Fibroblast of skin of scalp (primary cell): ENCODE measurements at places on chromosomes 2 and 18.

DNA sequence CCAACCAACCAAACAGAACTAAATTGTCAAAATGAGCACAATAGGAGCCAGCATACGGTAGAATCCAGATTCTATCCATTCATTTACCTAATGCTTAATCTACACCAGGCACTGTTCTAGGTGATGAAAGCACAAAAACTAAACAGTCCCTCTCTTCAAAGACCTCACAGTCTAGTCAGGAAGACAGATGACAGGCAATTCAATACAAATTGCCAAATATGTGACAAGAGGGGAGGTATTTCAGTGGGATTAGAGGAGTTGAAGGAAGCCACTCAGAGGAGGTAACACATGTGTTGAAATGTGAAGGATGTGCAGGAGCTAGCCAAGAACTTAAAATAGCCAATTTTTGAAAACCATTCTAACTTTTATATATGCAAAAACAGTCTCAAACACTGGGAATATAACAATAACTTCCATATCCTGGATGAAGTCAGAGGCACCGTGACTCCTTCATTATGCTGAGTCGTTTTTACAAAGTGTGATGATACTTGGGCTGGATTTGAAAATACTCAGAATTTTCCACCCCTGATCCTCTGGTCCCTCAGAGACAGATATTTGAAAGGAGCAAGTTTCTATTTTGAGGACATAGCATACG, 204.9 kb downstream of the PID1 start:
- DNase-seq = no peak

DNA sequence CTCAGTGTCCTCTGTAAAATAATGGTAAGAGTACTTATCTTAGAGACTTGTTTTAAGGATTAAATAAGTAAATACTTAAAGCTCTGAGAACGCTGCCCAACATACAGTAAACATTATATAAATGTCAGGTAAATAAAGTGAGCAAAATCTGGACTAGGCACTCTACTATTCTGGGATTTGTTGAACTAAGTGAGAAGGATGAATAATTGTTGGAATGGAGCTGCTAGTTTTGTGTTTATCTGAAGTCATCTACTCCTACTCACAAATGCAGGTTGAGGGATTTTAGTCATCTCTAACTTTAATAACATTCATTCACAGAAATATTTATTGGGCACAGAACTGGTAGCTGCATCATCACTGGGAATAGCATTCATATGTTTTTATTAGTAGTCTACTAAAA, 103.4 kb downstream of the MEIS1 start:
- no peak for DNase-seq

DNA sequence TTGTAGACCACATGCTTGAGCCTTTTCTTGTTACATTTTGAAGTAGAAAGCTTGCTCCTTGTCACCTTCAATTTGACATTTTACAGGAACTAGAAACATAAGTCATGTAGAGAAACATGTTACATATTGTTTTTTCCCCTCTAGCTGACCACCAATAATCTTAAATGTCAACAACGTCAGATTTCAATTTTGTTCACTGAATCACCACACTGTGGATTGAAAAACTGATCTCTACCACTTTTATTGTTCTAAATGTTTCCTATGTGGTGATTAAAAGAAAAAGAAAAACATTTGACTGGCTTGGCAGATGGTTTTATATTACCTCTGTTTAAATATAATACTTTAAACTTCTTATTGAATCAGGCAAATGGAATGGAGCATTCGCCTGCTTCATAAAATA, 87.7 kb downstream of the DSEL start:
- DNase-seq = peak; percentile 70

DNA sequence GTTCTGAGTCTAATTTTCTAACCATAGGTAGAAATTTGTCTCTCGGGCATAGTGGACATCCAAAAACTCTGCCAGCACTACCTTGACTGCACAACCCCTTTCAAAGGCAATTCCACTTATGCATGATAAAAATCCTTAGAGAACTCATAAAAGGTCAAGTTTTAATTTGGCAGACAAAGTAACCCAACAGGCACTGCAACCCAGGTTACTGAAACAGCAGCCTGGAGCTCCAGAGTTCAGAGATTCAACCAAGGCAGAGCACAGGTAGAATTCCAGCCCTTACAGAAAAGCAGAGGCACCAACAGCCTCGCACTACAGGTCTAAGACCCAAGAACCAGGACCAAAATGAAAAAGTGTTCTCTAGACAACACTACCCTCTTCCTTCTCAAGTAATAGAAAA, 1.8 kb downstream of the DTNB start:
- no peak for DNase-seq

DNA sequence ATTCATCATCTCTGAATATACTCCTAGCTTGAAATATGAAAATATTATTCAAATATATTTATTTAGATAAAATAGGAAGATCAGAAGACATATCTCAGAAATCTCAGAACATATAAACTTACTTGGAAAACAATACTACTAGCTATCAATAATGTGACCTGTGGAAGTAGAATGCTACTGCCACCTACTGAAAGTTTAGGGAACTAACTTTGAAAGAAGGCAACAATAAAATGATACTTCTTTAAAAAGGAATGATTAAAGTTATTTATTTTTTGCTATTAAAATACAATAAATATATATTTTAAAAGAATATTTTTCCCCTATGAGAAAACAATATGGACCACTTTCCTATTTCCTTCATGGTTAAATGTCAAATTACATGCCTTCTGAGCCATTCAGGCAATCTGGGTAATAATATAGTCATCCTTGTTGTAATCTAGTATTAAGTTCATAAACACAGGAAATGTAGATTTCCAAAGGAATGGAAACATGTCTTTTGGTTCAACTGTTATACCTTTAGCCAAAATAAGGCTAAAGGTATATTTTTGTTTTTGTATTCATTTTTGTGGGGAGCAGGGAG, 26.0 kb downstream of the ACADL start:
- peak; percentile 28 for DNase-seq

DNA sequence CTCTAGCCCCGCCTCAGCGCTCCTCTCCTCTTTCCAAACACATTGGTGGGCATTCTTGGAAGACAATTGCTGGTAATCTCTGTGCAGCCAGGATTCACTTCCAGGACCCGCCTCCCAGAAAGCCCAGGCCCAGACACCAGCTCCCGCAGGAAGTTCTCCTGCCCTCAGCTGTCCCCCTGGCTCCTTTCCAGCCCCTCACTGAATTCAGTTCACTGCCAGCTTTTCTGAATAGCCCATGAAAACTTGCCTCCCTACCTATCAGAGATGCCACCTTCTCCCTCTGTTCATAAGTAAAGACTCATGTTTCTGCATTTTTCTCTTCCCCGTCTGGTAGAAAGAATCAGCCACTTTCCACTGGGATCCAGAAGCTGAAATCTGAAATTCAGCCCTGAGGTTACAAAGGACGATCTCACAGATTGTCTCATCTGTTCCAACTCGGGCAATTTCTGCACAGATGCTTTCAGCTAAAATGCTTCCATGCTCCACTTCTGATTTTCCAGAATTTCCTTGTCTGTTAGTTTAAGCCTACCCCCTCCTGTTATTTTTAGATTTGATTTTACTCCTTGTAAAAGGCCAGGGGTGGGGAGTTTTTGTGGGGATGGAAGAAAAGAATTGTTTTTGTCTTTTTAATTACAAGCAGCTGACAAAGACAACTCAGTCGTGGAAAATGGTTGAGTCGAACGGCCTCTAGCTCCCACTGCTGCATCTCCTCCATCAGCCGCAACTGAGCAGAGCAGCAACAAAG, 98.1 kb downstream of the SP3 start:
- peak; percentile 17 for DNase-seq

DNA sequence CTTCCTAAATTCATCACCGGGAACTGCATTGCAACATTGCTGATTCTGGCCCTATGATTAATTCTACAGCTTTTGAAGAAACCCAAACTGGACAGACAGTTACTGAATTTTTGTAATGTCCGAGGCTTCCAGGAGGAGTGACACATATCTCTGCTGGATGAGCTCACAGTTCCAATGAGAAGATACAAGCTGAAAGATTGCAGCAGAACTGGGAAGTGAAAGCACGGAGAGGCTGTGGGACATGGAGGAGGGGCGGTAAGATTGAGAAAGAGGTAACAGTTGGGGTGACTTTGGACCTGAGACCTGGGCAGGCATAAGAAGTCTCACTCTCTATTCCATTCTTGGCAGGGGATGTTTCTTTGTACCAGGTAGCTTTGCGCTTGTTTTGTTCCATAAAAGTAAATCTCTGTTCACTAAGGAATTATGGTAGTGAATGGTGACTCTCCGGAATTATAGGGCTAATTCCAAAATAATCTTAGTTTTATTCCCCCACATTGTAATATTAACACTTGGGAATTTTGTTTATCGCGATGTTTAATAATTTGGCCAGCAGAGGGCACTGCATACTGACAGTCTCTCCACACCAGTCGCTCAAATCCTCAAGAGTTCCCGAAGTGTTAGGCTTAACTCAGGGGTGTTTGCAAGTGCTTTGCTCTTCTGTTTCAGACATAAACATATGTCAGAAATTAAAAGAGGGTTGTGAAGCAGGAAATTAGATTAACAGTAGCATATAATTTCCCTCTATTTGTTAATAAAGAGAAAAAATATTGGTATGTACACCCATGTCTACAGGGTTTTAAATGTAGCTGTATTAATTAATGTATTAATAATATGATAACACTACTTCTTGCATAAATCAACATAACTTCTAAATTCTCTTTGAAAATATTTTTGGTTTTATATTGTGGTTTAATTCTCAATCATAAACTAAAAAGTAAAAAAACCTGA, 201.4 kb downstream of the SOCS6 start:
- DNase-seq = peak; percentile 52

DNA sequence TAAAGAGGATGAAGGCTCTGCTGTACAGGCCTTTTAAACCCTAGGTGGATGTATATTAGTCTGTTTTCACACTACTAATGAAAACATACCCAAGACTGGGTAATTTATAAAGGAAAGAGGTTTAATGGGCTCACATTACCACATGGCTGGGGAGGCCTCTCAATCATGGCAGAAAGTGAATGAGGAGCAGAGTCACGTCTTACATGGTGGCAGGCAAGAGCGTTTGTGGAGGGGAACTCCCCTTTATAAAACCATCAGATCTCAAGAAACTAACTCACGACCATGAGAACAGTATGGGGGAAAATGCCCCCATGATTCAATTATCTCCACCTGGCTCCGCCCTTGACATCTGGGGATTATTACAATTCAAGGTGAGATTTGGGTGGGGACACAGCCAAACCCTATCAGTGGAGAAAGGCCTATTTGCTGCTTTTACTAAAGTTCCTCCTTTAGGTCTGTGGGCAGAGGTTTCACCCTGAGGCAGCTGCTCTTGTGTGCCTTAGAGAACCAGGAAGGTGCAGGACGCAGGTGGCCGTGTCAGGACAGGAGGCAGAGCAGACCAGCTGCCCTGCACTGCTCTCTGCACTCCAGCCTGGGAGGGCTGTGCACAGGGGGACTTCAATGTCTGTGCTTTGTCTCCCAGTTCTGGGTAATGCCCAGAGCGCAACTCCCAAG, 178.8 kb upstream of the HDAC4 start:
- no peak for DNase-seq

GRCh38 chr2:165176780-165177179, 27.1 kb downstream of the SCN3A start:
- no peak for DNase-seq

GRCh38 chr18:10661317-10661716, 135.5 kb downstream of the NAPG start:
- peak; percentile 45 for DNase-seq

DNA sequence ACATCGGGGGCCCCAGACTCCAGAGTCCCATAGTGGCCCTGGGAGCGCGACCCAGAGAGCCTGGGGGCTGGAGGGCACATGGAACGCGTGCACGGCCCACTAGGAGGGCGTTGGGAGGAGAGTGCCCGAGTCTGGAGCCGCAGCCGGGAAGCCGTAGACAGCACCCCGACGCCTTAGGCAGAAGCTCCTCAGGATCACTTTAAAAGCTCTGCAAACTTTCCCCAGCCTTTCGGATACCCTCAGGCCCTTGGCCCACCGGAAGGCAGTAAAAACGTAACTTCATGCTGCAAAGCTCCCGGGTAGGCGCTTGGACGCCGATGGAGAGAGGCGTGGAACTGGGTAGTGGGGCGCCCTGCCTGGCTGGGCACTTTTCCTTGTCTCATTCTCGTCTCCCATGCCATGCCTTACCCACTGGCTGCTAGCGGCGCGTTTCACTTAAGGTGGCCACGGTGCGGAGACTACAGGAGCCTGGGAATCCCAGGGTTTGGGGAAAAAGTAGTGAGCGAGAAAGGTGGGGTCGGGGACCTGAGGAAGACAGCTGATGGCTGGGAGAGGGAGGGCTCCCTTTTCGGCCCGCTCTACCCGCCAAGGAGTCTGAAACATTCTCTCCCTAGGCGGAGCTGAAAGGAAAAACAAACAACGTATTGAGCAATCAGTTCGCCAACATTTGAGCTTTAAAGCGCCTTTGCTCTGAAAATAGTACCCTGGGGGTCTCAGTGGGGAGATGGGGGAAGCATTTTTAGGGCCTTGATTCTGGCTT, 141.8 kb downstream of the MEIS1 start:
- peak; percentile 57 for DNase-seq

DNA sequence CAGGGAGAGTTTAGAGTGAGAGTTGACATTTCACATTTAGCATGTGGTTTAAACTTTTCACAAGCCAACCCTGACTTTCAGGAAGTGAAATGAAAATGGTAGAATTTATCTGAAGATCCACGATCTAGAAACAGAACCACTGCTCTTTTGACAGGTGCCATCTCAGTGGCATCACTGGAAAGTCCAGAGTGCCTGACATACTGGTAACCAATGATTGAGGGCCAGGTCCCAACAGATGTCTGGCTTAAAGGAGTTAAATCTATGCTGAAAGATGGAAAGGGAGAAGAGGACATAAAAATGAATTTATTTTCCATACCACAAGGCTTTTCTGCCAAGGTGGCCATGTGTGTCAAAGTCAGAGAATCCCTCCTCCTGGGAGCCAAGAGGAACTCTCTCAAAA, 2.7 kb downstream of the IL36G start:
- DNase-seq = no peak

GRCh38 chr2:174788291-174788929, 24.1 kb upstream of the CHRNA1 start:
- DNase-seq = peak; percentile 94

- DNase-seq = peak; percentile 89
These were observed 53.8 kb upstream of the SLC5A7 start for GRCh38 chr2:107932488-107932887.

DNA sequence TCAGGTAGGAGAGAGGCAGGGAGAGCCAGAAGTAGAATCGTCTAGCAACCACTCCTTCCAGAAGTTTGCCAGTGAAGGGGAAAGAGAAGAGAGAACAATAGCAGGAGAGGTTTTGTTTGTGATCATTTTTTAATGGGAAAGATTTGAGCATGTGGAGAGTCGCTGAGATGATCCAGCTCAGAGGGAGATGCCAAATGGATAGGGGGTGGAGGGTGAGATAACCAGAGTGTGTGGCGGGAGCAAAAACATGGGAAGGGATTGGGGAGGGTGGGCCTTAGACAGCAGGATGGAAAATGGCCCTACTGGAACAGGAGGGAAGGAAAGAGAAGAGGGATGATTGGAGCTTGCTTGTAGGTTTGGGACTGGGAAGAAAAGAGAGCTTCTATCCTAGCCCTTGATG, 269.8 kb downstream of the GLI2 start:
- no peak for DNase-seq

- DNase-seq = peak; percentile 79
These were observed 181.7 kb upstream of the ETAA1 start for GRCh38 chr2:67215214-67216055.

GRCh38 chr2:102438578-102438977, 15.6 kb downstream of the IL18RAP start:
- DNase-seq = no peak

- no peak for DNase-seq
These were observed 871 bp upstream of the ALS2 start for GRCh38 chr2:201781557-201782051.
